ENCODE measurements at places on chromosomes 5 and 9.

GRCh38 chr5:5483350-5483749 lies 60.9 kb downstream of the ICE1 start:
- no peak for DNase-seq

DNA sequence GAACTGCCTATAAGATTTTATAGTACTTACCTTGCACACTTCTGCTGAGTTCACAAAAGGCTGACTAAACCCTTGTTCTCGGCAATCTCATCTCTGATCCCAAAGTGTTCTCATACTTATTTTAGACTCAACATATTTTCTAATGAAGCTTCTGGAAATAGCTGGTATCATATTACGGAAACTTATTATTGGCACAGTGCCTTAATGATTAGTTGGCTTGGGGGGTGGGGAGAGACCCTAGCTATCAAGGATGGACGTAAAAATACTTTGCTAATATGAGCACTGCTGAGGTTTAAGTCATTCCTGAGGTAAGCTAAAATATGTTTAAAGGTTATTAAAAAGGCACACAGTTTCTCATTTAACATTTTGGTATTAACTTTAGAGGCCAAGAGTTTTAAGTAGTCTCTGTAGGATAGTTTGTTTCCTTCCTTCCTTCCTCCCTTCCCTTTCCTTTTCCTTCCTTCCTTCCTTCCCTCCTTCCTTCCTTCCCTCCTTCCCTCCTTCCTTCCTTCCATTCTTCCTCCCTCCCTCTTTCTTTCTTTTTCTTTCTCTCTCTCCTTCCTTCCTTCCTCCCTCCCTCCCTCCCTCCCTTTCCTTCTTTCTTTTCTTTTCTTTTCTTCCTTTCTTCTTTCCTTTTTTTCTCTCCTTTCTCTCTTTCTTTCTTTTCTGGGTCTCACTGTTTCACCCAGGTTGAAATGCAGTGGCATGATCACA lies 31.5 kb downstream of the ZSWIM6 start:
- DNase-seq = no peak

GRCh38 chr5:72619251-72619650 lies 112.0 kb upstream of the ZNF366 start:
- DNase-seq = no peak

DNA sequence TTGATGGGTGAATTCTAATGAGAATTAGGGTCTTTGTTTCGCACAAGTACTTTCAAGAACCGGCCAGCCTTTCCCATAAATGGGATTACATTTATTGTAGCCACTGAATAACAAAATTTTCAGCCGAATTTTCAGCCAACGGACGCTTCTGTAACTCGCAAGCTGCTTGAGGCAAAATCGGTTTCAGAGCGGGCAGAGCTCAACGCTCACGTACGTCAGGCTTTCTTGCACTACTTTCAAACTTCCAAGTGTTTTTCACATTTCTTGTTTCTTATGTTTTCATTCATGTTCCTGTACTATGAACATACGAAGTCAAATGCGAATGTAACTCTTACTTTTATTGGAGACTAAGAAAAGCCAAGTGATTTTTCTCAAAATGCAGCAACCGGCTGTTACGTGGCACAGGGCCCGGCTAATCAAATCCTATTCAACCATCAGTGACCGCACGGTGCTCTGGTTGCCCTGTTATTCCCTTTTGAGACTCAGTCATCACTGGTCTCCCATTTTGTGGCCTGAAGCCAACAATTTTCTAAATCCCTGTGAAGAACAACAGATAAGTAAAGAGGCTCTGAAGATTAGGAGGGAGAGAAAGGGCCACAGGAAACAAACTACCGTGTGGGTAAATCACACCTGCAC lies 68.5 kb downstream of the SLC28A3 start:
- DNase-seq = peak; percentile 42

DNA sequence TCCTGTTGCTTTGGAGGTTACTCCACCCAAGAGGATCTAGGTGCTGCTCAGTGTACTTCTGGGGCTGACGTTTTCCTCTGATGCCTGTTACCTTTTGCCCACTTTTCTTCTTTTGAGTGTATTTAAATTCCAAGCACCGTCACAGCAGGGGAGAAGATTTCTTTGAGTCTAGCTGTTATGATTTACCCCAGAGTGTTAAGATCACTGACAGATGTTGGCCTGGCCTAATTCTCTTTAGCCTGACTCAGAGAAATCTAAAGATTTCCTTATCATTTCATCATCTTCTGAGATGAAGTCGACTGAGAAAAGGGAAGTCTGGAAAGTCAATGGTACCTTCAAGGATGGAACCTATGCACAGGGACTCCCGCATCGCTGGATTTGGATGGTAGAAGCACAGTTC lies 191.5 kb downstream of the FBXL7 start:
- no peak for DNase-seq
